ENCODE measurements at places on chromosomes 12 and 14.

GRCh38 chr12:52121824-52122539 is 42.5 kb downstream of the SMIM41 start:
- no peak overlapping the region for H3K4me3 ChIP-seq
- no peaks in the 10 kb centered on the region for H3K36me3 ChIP-seq
- peak; percentile 75 for DNase-seq
- H3K27ac ChIP-seq: peak overlapping the region; percentile 36

GRCh38 chr12:120662879-120663278 is 22.5 kb downstream of the CABP1 start:
- no peak overlapping the region for H3K27ac ChIP-seq
- no peaks in the 10 kb centered on the region for H3K4me1 ChIP-seq
- H3K36me3 ChIP-seq: no peaks in the 10 kb centered on the region
- no peaks in the 10 kb centered on the region for H3K27me3 ChIP-seq
- H3K4me3 ChIP-seq: no peak overlapping the region

GRCh38 chr12:25524366-25524765 is 28.7 kb downstream of the LMNTD1 start:
- H3K36me3 ChIP-seq: no peaks in the 10 kb centered on the region
- H3K27ac ChIP-seq: no peak overlapping the region
- H3K4me1 ChIP-seq: no peaks in the 10 kb centered on the region
- H3K4me3 ChIP-seq: no peak overlapping the region
- H3K27me3 ChIP-seq: no peaks in the 10 kb centered on the region

DNA sequence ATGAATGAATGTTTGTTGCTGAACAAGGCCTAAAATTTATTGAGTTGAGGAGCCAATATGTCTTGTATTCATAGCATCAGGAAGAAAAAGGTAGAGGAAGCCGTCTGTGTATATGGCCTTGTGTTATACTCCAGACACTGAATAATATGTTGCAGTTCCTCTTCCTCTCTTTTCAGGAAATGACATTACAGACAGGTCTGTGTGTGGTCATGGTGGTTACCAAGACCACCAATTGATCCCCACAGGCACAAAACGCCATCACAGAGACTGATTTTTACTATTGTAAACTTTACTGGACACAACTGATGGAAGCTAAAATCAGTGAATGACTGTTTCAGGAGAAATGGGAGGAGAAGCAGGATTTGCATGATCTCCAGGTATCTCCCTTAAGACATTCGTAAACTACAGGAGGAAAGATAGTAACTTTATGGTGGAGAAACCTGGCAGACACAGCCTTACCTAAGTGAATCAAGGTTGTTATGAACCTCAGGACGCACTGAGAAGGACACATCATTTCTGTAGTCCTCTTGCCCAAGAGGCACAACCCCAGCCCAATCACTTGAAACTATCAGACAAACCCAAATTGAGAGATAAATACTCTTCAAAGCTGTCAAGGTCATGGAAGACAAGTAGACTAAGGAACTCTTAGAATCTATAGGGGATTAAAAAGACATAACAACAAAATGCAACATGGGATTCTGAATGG is 334.1 kb upstream of the RGS6 start:
- H3K36me3 ChIP-seq: peaks cover 13% of the 10 kb centered on the region
- peaks cover 7% of the 10 kb centered on the region for H3K4me1 ChIP-seq
- no peaks in the 10 kb centered on the region for H3K27me3 ChIP-seq
- H3K27ac ChIP-seq: peak overlapping the region; percentile 80
- H3K4me3 ChIP-seq: no peak overlapping the region
- no peak for DNase-seq

DNA sequence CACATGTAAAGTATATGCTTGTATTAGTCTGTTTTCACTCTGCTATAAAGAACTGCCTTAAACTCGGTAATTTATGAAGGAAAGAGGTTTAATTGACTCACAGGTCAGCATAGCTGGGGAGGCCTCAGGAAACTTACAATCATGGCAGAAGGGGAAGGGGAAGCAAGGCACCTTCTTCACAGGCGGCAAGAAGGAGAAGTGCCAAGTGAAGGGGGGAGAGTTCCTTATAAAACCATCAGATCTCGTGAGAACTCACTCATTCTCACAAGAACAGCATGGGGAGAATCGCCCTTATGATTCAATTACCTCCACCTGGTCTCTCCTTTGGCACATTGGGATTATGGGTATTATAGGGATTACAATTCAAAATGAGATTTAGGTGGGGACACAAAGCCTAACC is 229.5 kb upstream of the PLXNC1 start:
- no peak for DNase-seq
- peaks cover 16% of the 10 kb centered on the region for H3K4me1 ChIP-seq
- H3K36me3 ChIP-seq: no peaks in the 10 kb centered on the region
- no peak overlapping the region for H3K27ac ChIP-seq
- no peak overlapping the region for H3K4me3 ChIP-seq

DNA sequence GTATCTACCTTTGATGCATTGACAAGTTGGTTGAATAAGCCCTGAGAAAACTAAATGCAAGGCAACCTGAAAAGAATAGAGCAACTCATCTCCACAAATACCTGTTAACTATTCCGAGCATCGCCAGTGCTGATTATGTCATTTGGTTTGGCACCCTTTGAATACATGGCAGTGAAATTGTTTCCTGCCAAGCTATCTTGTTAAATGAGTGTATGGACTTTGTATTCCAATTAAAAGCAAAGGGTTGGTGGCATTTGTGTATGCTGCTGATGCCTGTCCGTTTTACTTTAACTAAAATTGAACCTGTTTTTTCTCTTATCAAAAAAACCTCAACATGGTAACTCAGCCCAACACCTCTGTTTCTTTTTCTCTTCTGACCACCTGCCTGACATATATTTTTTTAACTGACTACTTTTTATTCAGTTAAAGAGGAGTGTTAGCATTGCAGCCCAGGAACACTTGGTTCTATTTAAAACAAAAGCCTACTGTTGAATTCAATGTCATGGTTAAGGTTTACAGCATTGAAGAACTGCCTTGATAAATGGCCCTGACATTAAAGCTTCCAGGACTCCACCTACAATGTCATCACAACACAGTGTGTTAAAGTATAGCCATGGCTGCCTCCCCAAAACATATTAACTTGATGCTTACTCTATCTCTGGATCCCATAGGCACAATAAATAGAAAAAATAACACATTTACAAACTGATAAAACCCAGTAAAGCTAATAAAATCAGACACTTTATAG is 838.3 kb upstream of the NOVA1 start:
- H3K27me3 ChIP-seq: peaks cover 2% of the 10 kb centered on the region
- no peak overlapping the region for H3K4me3 ChIP-seq
- H3K4me1 ChIP-seq: no peaks in the 10 kb centered on the region
- H3K27ac ChIP-seq: no peak overlapping the region

DNA sequence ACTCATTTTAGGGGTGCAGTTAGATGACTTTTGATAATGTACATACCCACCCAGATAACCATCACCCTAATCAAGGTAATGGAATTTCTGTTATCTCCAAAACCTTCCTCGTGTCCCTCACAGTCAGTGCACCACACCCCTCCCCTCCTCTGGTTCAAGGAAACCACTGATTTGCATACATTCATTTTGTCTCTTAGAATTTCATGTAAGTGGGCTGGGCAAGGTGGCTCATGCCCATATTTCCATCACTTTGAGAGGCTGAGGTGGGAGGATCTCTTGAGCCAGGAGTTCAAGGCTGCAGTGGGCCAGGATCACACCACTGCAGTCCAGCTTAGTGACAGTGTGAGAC is 15.7 kb downstream of the ADIPOR2 start:
- H3K27me3 ChIP-seq: no peaks in the 10 kb centered on the region
- no peak overlapping the region for H3K4me3 ChIP-seq
- no peak for DNase-seq
- no peak overlapping the region for H3K27ac ChIP-seq
- no peaks in the 10 kb centered on the region for H3K36me3 ChIP-seq

DNA sequence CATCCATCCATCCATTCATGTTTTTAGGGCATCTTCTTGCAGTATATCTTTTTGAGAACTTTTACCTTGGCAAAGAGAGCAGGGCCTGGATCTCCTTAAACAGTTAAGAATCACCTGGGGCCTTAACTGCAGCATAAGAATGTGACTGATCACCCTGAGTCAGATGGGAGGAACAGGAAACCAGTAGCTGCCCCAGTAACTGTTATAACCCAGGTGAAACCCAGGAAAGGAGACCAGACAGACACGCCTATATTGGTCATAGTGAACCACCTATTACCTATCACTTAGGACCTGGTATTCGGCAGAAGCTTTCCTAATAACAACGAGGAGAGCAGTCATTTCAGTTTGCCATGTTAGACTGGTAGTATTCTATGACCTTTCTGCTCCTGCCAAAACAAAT is 43.4 kb upstream of the NR2C1 start:
- H3K4me3 ChIP-seq: no peak overlapping the region
- peaks cover 1% of the 10 kb centered on the region for H3K27me3 ChIP-seq
- H3K4me1 ChIP-seq: peaks cover 5% of the 10 kb centered on the region
- DNase-seq: no peak

GRCh38 chr12:79486154-79486553 is 204.6 kb downstream of the PAWR start:
- no peak overlapping the region for H3K27ac ChIP-seq
- H3K4me1 ChIP-seq: no peaks in the 10 kb centered on the region
- H3K4me3 ChIP-seq: no peak overlapping the region
- H3K36me3 ChIP-seq: no peaks in the 10 kb centered on the region
- DNase-seq: no peak
